A375 (cell line): ENCODE measurements at places on chromosomes 6 and 20. TPM values are rescaled to one million over a fixed set of nuclear protein-coding genes. Genes with fewer than 3 reads are reported as not detected.

Gene KLHDC3
- total RNA-seq: 63.1 and 65.0 TPM in 2 replicates

Gene PTGIS
- total RNA-seq: 0.05 and 0.08 TPM in 2 replicates

Gene SIRPB2
- not detected in 2 replicates for total RNA-seq

Gene TP53TG5
- total RNA-seq: 1.1 TPM in 1 of 2 replicates, not detected in the other

Gene SLCO4A1
- 130 and 131 TPM in 2 replicates for total RNA-seq

Gene DDX43
- not detected in 2 replicates for total RNA-seq

Gene VNN1
- 0.08 TPM in 1 of 2 replicates, not detected in the other for total RNA-seq

Gene COL21A1
- total RNA-seq: 0.13 and 0.53 TPM in 2 replicates

Gene ABHD16B
- not detected in 2 replicates for total RNA-seq

Gene BMP6
- 1.7 and 2.4 TPM in 2 replicates for total RNA-seq

Gene THEMIS
- not detected in 2 replicates for total RNA-seq

Gene GNRH2
- total RNA-seq: 0.74 and 0.94 TPM in 2 replicates

Gene IRAK1BP1
- total RNA-seq: 2.3 and 3.2 TPM in 2 replicates

Gene SUPT3H
- 2.2 and 3.5 TPM in 2 replicates for total RNA-seq

Gene GSTA2
- not detected in 2 replicates for total RNA-seq

Gene CST4
- not detected in 2 replicates for total RNA-seq

Gene SLC17A2
- total RNA-seq: not detected in 2 replicates

Gene TM9SF4
- 21.5 and 22.5 TPM in 2 replicates for total RNA-seq

Gene MLIP
- 0.49 TPM in 1 of 2 replicates, not detected in the other for total RNA-seq

Gene NCOA3
- total RNA-seq: 14.9 and 17.2 TPM in 2 replicates

Gene DCDC2
- 0.04 TPM in 1 of 2 replicates, not detected in the other for total RNA-seq

Gene PXT1
- total RNA-seq: not detected in 2 replicates

Gene TNF
- 0.19 TPM in 1 of 2 replicates, not detected in the other for total RNA-seq

Gene CGA
- total RNA-seq: not detected in 2 replicates

Gene BMP2
- total RNA-seq: 13.4 and 15.8 TPM in 2 replicates

Gene FLRT3
- total RNA-seq: 15.0 and 17.4 TPM in 2 replicates

Gene NKAPL
- total RNA-seq: not detected in 2 replicates

Gene BNIP5
- not detected in 2 replicates for total RNA-seq

Gene SLC32A1
- total RNA-seq: not detected in 2 replicates

Gene IP6K3
- total RNA-seq: not detected in 2 replicates

Gene PRR18
- not detected in 2 replicates for total RNA-seq

Gene TRDN
- total RNA-seq: 0.24 TPM in 1 of 2 replicates, not detected in the other

Gene ZKSCAN8
- total RNA-seq: 9.1 and 12.7 TPM in 2 replicates

Gene HLA-DOA
- 4.1 and 4.3 TPM in 2 replicates for total RNA-seq

Gene RAET1G
- total RNA-seq: 0.34 and 0.49 TPM in 2 replicates

Gene TMEM74B
- total RNA-seq: 0.37 TPM in 1 of 2 replicates, not detected in the other

Gene KHDC3L
- not detected in 2 replicates for total RNA-seq

Gene DPPA5
- not detected in 2 replicates for total RNA-seq
